Ammon's horn (tissue), 1 donor: ENCODE measurements at places on chromosomes 1 and 21.
A peak's percentile ranks its signal among the peaks of the same experiment; 100 is the strongest.

DNA sequence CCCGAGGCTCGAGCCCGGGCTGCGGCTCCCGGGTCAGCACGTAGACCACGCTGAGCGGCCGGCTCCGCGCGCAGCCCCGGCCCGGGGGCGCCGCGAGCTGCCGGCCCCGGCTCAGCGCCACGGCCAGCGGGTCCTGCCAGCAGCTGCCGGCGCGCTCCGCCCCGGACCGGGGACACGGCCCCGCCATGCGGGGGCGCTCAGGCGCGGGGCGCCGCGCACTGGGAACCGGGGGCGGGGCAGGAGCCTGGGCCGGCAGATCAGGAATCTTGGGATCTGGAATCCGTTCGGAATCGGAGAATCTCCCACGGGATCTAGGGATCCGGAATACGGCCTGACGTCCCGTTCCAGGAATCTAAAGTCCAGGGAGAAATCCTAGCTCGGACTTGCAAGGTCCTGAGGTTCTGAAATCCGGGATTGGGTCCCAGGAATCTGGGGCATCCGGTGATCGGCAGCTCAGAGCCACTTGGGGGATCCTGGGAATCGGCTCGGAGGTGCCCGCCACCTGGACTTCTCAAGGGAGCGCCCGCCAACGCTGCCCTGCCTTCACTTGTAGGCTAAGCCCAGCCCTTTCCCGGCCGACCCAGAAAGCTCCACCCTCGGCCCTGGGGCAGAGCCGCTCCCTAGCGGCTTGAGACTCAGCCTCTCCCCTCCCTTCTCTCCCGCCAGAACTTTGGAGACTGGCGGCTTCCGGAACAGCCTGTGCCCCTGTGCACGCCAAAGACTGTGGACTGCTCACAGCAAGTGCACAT, at the start of gene MAP3K6:
Gene MAP3K6 (minus strand): TSS at position 551 of the 749 bp plus-strand sequence. CDS start 364 bp downstream, at position 187.
- peak; percentile 64 for DNase-seq

DNA sequence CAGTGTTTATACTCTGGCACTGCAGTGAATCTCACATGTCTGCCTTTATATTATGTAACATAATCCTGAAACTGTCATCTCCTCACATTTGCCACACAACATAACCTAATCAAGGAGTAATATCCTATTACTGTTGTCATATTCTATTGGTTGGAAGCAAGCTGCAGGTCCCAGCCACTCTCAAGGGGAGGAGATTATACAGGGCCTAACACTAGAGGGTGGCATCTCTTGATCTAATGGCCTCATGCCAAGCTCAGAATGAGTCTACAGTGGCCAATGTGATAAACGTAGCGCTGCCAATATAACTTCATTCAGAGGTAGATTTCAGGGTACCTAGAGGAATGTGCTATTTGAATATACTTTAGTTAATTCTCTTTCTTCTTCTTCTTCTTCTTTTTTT, 166.8 kb downstream of the BACH1 start:
- DNase-seq, result no peak

DNA sequence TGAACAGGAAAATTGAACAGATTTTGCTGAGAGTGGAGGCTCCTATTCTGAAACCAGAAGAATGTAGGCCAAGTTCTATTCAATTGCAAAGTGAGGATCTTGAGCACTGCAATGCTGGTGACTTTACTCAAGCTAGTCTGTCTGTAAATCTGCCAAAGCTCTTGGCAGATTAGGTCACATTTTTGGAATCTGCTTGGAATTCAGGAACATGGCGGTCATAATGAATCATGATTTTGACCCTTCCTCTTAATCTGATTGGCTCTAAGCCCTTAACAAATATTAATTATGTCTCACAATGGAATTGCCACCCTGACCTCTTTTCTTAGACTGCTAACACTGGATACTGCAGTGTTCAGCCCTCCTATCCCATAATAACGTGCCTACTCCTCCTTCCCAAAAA, 7.2 kb upstream of the GNG12 start:
- no peak for DNase-seq

DNA sequence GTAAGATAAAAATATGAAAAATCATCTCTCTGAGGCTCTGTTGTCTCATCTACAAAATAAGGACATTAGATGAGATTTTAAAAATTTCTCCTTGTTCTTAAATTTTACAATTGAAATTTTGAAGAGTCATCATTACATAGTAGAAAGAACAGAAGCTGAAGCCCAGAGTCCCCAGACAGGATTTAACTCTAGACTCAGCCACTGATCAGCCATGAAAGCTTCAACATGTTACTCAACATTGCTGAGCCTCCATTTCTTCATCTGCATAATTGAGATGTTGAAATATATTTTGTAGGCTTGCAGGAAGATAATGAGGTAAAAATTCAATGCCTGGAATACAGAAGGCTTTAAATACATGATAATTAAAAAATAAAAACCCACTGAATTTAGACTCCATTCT, 633.3 kb downstream of the LMO4 start:
- DNase-seq, result no peak

GRCh38 chr1:167229719-167230385, 9.2 kb downstream of the POU2F1 start:
- no peak for DNase-seq

- DNase-seq, result no peak
These were observed 613.0 kb upstream of the B3GALT2 start for GRCh38 chr1:193799371-193799770.

- DNase-seq, result no peak
These were observed 2.5 kb upstream of the MYBPH start for GRCh38 chr1:203178083-203178482.

DNA sequence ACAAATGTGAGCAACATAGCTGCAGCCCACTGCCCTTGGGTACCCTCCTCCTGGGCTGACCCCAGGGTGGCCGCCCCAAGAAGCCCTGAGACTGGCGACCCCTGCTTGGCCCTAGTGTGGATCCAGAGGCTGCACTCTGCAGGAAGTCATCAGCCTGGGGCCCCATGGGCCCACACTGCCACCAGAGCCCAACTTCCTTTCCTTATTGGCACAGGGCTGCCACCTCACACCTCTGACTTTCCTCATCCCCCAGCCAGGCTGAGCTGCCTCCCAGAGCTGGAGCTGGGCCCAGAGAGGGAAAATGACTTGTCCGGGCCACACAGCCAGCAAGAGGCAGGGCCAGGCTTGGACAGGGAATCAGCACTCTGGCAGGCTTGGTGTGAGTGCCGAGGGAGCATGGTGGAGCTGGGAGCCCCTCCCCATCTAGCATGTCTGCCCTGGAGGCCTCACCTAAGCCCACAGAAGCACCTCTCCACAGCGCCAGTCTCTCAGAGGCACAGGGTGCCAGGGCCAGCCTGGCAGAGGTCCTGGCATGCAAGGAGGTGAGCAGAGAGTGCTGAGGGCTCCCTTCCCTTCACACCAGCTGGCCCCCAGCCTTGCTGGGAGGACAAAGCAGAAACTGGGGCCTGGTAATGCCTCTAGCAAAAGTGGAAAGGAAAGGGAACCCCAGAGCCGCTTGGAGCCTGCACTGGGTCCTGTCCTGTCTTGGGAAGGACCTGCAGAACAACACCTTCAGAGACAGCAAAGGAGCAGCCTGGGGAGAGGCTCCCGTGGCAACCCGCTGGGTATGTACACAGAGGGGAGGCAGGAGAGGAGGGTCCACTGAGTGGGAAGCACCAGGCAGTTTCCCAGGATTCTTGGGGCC, 3.2 kb downstream of the RAP1GAP start:
- DNase-seq, result no peak

GRCh38 chr1:90534116-90534515, 183.0 kb downstream of the BARHL2 start:
- DNase-seq, result no peak

- peak; percentile 57 for DNase-seq
These were observed 77.7 kb downstream of the SLC16A1 start for GRCh38 chr1:112878321-112878720.

GRCh38 chr1:41850029-41850428, 68.7 kb downstream of the HIVEP3 start:
- no peak for DNase-seq

DNA sequence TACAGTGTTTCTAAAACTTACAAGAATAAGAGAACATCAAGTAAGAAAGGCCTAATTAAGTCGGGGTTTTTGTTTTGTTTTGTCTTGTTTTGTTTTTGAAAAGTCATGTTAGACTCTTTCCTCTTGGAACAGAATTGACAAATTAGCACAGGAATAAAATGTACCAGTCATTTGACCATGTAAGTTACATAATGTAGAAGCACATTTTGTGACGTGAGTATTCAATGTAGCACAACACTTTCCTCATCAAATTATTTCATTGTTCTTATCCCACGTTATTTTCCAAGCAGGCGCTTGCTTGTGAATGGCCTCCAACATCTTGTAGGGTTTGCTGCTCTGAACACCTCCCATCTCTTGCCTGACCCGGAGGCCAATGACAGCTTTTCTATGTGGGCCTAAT, 34.7 kb upstream of the DNASE2B start:
- no peak for DNase-seq

- no peak for DNase-seq
These were observed 18.3 kb downstream of the YARS1 start for GRCh38 chr1:32798679-32799416.

- peak; percentile 11 for DNase-seq
These were observed 24.8 kb downstream of the ATPAF1 start for GRCh38 chr1:46643368-46643775.

DNA sequence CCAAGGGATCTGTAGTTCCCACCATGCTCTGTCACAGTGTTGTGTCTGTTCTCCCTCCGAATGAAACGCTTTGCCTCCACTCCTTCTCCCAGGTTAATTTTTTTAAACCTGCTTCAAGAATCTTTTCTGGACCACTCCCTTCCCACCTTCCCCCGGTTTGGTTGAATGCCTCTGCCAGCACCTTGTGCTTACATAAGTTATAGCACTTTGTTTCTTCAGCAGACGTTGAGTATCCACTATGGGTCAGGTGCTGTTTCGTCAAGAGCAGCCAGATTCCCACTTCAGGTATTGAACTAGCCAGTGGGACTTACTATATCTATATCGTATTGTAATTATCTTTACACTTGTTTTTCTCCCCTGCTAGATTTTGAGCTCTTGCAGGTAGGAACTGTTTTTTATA, 27.6 kb downstream of the TTF2 start:
- no peak for DNase-seq

GRCh38 chr1:230632273-230632873, 9.9 kb upstream of the COG2 start:
- DNase-seq, result peak; percentile 58

GRCh38 chr1:179091691-179092165, 9.9 kb downstream of the TOR3A start:
- no peak for DNase-seq

- peak; percentile 77 for DNase-seq
These were observed 12.6 kb downstream of the PIGP start for GRCh38 chr21:37060296-37060695.

DNA sequence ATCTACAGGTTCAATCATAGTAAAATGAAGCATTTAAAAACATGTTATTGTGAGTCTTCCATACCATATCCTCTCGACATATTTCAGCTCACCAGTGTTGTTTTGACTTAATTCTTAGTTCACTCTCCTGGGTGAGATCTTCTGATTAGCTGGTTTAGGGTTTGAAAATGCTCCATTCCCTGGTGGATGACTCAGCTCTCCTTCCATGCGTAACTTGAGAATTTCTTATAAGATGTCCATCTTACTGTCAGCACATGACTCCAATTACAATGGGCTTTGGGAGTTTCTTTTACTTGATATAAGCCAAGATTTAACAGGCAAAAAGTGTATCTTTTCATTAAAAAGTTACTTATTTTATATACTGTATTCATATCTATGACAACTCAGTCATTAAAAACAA, 476.5 kb downstream of the BRINP3 start:
- no peak for DNase-seq

DNA sequence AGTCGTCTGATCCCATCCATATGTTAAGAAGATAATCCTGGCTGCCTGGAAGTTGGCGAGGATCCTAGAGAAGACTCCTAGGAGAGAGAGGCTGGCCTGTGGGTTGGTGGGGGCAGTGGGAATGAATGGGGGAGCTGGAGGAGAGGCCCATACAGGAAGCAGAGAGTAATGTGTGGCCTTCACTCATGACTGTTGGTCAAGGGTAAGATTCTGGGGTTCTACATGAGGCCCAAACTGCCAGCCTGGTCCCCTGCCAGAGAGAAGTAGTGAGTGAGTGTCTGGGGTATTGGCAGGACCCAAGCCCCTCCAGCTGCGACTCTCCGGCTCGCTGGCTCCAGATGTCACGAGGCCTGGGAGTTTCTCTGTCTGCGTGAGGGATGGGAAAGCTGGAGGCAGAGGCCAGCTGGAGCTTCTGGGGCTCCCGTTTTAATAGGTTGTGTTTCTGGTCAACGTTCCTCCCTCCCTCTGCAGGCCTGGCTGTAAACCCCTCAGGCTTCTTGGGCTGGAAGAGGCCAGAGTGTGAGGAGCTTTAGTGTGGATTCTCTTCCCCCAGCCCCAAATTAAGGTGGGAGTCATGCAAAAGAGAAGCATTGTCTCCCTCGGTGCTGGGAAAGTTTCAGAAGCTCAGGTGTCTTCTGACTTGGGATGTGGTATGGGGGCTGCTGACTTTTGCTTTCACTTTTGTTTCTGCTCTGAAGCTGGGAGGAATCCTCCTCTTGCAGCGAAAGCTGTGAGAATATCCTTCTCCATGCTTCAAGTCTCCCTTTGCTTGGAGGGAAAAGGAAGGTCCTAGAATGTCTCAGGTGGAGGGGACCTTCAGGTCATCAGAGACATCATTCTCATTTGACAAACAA, 2.6 kb downstream of the TMEM51 start:
- no peak for DNase-seq

GRCh38 chr1:156491151-156491949, 9.2 kb downstream of the MEF2D start:
- no peak for DNase-seq

DNA sequence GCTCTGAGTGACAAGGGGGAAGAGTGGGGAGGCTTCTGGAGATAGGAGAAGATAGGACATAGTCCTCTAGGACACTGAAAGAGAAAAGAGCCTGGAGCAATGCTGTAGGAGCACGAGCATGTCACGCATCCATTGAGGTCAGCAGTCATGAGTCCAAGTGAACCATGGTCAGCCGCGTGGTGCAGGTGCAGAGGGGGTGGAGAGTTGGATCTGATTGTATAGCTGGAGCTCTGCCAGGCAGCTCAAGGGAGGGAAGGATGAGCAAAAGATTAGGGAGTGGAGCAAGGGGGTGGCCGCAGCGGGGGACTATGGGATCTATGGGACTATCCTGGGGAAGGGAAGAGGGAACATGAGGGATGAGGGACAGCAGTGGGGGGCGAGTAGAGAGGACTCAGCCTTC, 14.0 kb downstream of the PADI1 start:
- no peak for DNase-seq

- DNase-seq, result no peak
These were observed 9.2 kb downstream of the AGPAT3 start for GRCh38 chr21:43874085-43874805.

GRCh38 chr1:207346513-207346912, 25.0 kb downstream of the CD55 start:
- no peak for DNase-seq

GRCh38 chr1:207055386-207056001, 2.4 kb downstream of the PFKFB2 start:
- no peak for DNase-seq

- DNase-seq, result no peak
These were observed 669.0 kb downstream of the RWDD3 start for GRCh38 chr1:95903060-95903459.

GRCh38 chr1:178330153-178330552, 166.6 kb downstream of the CLEC20A start:
- no peak for DNase-seq
